ENCODE measurements at places on chromosomes 1 and 21.

- no peak for DNase-seq
Measured at GRCh38 chr1:88890791-88891317, 513 bp downstream of the GTF2B start.

DNA sequence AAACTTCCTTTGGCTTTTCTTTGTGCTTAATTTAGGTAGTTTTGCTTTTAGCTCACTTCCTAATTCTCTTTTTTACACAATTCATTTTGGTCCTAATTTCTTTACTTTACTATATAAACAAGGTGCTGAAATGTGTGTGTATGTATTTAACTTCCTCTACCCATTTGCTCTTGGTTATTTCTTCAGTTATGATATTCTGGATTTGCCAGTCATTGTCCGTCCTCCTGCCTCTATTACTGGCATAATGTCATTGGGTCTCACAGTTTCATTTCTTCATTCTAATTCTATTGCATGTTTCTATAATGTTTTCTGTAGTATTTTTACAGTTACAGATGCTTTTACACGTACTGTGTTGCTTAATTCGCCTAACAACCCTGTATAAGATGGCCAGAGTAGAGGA lies 96.2 kb downstream of the ZMYM4 start:
- DNase-seq, result no peak

DNA sequence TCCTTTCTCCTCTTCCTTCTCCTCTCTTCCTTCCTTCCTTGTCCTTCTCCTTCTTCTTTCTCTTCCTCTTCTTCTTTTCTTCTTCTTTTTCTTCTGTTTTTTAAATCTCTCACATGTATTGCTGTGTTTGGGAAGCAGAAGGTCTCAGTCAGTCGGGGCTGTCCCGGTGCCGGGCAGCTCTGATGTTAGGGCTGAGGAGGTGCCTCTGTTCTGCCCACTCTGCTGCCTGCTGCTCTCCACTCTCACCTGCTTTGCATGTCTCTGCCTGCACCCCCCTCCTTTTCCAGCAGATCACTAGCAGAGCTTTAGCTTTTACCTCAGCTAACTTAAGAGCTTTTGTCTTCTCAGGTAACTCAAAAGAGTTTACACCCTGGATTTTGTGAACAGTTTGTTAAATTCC lies 276.6 kb downstream of the CHRM3 start:
- no peak for DNase-seq

DNA sequence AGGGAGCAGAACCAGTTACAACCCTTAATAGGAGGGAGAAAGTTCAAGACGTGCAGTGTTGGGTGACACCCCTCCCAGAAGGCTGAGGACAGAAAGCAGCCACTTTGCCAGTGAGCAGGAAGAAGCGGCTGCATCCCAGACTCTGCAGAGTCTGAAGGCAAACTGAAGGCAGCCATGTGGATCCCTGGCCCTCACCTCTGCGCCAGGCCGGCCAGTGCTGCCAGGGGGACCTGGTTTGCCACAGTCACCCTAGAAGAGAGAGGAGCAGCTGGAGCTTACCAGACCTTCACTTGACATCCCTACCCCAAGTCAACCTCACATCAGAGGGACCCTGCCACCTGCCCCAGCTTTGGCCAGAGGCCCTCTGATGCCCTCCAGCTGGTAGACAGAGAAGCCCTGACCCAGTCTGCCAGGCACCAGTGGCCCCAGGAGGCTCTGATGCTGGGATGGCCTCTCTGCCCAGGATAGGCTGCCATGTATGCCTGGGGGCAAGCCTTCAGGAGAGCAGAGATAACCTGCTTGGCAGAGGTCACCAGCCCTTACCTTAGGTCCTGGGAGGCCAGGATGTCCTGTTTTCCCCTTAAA lies 16.3 kb upstream of the PEF1 start:
- DNase-seq, result no peak

DNA sequence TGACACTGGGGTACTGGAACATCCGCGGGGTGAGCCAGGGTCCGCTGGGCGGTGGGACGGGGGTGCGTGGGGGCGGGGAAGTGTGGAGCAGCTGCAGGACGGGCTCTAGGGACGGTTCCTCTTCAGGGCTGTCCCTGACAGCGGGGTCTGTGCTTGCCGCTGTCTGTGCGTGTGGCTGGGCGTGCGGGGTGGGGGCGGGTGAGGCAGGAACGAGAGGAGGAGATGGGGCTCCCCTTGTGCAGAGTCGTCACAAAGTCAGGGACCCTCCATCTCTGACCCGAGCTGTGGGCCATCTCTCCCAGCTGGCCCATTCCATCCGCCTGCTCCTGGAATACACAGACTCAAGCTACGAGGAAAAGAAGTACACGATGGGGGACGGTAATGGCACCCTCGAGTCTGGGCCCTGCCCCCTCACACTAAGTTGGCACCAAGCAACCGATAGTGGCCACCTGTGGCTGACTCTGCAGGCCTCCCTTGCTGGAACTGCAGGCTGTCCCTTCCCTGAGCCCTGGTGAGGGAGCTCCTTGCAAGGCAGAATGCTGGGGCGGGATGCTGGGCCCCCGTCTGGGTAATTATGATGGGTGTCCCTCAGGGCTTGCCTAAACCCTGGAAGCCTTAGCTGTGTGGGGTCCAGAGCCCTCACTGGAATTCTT lies 392 bp downstream of the GSTM2 start:
- no peak for DNase-seq

- DNase-seq, result no peak
Measured at GRCh38 chr1:227891955-227892488, 55.7 kb downstream of the WNT9A start.

DNA sequence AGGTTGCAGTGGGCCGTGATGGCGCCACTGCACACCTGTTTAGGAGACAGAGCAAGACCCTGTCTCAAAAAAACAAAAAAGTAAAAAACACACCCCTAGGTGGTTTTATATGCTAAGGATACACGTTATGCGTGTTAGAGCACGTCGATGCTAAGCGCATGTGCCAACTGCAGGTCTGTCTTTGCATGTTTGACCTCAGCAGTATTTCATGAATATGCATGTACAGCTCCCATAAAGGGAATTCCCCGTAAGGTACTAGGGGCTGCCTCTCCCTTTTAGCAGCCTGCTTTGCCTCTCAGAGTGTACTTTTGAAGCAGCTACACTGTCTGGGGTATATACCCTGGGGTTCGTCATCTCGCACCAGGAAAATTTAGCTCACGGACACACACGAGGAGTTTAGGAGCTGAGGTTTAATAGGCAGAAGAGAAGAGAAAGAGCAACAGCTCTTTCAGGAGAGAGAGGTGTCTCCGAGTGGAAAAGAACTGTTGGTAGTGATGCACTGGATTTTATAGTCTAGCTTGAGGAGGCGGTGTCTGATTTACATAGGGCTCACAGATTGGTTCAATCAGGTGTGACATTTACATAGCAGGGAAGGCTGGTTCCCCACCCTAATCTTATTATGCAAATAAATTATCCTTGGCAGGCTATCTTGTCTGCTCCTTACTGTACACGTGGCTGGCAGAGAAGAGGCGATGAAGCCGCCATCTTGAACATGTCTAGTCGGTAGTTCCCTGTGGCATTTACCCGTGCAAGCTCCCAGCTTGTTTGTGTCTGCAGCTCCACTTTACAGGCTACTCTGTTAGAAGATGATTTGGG lies 4.2 kb upstream of the OTUD3 start:
- no peak for DNase-seq

DNA sequence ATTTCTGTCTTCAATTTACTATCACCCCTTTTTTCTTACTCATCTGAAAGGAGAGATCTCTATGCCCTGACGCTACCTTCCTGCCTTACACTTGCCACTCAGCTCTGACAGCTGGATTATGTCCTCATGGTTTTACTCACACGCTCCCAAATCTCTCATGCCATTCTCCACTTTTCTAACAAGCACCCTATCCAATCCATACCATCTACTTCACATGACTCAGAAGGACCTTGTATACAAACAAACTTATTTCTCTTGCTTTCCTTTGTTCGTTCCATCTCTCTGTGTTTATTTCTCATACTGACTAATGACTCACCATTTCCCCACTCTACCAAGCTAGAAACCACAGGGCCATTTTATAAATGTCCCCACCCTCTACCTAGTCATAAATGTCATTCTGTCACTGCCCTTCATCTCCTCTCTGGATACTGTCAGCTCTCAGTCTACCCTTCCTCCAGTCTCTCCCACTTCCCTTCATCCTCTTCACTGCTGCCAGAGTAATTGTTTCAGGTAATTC lies 87.3 kb downstream of the USP24 start:
- DNase-seq, result no peak

DNA sequence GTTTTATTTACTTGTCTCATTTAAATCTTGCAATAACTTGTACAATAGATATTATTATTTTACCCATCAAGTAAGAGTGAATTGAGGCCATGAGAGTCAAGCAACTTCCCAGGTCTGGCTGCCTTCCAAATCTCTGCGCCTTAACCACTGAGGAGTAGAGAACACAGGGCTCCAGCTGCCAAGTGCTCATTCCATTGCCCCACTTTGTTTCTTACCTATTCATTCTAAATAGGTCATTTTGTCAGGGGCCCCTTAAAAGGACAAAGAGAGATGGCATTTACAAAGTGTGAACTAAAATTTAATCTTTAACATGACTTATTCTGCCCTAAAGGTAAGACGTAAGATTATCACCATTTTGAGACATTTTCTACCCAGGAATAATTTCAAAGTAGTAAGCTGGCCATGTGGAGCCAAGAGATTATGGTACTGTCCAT lies 3.5 kb downstream of the PPP1R15B start:
- no peak for DNase-seq

DNA sequence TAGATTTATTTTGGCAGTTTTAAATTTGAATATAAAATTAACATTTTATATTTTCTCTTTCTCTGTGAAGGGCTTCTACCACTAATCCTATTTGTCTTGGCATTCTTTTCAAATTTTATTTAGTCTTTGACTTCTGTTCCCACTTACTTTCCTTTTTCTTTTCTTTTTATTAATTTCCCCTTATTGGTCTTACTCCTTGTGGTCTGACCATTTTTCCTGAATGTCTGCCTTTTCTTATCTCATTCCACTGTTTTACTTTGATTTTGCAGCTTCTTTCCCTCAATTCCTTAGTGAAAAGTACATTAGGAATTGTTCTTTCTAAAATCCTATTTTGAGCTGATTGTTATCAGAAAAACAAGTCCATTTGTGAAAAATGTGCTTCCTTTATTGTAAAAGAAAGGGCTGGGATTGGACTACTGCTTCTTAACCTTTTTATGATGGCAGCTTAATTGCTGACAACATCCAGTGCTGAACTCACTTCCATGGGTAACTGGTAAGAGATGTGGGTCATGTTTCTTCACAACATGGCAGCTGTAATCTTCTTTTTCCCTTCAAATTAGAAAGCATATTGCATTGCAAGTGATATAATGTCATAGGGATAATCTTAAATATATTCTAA lies 284.6 kb downstream of the DNM3 start:
- no peak for DNase-seq

DNA sequence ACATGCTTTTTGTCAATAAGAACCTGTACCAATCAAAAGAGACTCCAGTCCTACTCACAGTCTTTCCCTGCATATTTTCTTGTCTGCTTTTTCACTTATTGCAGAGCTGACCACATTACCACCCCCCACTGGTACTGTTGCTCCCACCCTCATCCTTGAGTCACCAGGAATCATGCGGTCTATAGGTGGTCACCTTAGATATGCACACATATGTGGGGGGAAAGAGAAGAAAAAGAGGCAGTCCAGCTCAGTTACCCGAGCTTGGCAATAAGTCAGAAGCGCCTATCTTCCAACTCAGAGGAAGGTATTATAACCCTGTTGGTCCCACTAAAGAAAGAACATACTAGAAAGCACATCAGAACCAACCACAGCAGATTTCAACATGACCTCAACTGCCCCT lies 119.2 kb downstream of the SMYD2 start:
- no peak for DNase-seq

- no peak for DNase-seq
Measured at GRCh38 chr1:160407839-160408801, 7.8 kb downstream of the VANGL2 start.

- no peak for DNase-seq
Measured at GRCh38 chr1:218480137-218480536, 135.0 kb downstream of the TGFB2 start.

GRCh38 chr1:226216056-226216455 lies 7.4 kb upstream of the MIXL1 start:
- DNase-seq, result no peak

DNA sequence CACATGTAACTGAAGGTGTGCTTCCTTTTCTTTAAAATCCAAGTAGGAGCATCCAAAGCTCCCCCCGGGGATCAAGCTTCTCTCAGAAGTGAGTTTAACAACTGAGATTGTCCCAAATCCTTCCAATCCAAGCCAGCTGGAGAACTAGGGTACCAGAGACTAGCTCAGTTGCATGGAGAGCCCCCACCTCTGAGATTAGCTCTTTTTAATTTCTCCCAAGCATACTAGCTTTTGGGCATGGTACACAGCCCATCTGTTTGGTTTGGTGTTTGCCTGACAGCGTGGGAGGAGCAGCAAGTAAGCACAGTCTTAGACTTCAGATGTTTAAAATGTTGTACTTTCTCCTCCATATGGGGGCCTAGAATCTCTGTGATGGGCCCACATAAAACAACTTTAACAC lies 142.8 kb downstream of the ASTN1 start:
- DNase-seq, result no peak

GRCh38 chr1:40625476-40626382 lies 39.8 kb downstream of the RIMS3 start:
- DNase-seq, result no peak

DNA sequence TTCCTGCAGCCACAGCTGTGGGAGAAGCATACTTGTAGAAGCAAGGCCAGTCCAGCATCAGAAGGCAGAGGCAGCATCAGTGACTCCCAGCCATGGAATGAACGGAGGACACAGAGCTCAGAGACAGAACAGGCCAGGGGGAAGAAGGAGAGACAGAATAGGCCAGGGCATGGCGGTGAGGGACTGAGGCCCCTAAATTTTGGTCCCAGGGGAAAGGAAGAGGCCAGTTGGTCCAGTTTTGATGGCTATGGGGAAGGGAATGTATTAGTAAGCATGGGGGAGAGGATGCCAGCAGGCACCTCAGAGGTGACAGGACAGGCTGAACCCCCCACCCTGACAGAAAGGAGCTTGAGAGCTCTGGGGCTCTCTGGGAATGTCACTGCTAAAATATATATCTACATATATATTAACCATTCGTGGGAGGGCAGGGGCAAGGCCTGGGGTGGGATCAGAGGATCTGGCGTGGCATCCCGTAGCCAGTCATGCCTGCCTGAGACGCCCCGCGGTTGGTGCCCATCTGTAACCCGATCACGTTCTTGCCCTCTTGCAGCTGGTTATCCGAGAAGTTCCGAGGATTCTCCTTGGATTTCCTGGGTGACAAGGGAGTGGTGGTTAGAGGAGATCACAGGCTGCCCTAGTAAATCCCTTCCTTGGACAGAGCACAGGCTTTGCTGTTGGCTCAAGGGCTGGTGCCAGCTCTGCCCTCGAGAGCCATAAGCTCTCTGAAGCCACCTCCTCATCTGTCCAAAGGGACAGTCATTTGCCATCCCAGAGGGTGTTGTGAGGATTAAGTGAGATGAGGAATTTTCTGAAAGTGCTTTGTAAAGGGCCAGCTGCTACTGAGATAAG lies 6.7 kb downstream of the TAGLN2 start:
- DNase-seq, result no peak

DNA sequence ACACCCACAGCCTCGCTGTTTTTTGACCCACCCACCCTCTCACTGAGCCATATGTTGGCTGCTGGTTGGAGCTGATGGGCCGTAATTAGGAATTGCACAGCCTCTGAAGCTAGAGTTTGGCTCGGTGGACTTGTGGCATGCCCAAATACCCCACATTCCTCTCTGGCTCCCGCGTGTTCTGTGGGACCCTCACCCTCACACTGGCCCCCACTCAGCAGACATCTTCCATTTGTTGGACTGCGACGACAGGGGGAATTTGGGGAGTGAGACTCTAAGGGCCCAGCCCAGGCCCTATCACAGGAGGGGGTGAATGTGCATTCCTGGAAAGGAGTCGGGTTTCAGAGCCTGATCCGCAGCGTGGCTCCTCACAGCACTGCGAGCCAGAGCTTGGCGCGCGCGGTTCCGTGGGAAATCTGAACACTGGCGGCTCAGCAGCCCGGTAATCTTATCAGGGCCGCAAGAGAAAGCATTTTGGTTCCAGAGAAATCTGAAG lies 5.2 kb downstream of the RCSD1 start:
- no peak for DNase-seq

Data from stimulated activated CD4-positive, alpha-beta T cell treated with anti-CD3 and anti-CD28 coated beads, Interleukin-1b, Interleukin-23, amount 100 ng/mL, for 1 hour (primary cell).